T-helper 1 cell (primary cell): ENCODE measurements at places on chromosomes 3 and 15.

- DNase-seq: no peak
Measured at GRCh38 chr15:70142322-70143191, 44.8 kb upstream of the TLE3 start.

DNA sequence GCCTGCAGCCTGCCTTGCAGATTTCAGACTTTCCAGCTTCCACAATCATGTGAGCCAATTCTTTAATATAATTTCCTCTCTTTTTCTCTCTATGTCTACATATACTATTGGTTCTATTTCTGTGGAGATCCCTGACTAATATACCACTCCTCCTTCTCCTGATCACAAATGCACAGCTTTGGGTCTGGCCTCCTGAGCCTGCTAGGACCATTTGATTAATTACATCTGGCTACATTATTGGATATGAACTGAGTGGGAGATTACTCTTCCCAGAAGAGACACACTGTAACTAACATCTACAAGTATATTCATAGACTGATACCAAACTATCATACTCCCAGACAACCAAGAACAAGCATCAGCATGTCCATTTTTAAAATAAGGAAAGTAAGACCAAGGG lies 188.9 kb upstream of the LMCD1 start:
- no peak for DNase-seq

DNA sequence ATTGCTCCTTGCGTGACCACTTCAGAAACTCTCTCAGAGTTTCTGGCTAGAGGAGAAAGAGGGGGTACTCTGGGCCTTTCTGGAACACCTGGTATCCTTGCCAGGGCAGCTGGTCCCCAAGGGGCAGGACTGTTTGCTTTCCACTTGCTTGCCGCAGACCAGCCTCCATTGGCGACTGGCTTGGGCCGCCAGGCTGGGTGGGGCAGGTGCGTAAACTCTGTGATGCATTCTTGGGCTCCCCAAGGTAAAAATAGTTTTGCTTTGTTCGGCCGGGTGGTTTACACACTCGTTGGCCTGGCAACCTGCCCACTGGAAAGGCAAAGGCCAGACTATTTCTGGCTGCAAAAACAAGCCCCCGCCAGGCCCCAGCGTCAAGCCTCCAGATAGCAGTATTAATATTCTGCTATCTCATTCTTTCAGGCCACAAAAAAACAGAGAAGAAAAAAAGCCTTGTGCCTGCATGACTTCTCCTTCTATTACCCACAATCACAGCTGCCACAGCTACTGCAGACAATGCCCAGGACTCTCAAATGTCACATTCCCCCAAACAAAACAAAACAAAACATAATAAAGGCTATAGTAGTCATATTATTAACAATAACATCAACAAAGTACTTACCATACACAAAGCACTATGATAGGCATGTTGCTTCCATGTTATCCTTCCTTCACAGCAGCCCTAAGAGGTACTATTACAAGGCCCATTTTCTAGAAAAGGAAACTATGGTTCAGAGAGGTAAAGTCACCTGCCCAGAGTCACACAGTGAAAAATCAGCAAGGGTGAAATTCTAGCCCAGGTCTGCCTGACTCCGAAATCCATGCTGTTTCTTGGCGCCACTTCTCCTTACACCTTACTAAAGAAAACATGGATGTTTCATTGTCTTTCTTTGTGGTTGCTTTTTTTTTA lies 14.0 kb upstream of the SSUH2 start:
- DNase-seq: no peak

DNA sequence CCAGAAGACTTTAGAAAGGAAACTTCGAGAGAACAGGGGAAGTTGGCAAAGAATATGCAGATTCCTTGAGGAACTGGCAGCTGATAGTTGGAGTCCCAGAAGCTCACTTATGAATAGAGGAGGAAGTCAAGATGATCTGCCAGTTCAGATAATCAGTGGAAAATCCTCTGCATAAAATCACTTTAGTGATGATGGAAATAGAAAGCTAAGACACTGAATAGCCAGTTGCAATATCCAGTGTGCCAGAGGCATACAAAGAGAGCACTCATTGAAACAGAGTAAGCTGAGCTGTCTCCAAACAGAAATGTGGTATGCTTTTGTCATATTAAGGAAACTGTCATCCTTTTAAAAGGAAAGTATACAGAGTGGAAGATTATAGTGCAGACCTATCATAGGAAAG lies 1207.6 kb downstream of the OTOL1 start:
- DNase-seq: no peak

DNA sequence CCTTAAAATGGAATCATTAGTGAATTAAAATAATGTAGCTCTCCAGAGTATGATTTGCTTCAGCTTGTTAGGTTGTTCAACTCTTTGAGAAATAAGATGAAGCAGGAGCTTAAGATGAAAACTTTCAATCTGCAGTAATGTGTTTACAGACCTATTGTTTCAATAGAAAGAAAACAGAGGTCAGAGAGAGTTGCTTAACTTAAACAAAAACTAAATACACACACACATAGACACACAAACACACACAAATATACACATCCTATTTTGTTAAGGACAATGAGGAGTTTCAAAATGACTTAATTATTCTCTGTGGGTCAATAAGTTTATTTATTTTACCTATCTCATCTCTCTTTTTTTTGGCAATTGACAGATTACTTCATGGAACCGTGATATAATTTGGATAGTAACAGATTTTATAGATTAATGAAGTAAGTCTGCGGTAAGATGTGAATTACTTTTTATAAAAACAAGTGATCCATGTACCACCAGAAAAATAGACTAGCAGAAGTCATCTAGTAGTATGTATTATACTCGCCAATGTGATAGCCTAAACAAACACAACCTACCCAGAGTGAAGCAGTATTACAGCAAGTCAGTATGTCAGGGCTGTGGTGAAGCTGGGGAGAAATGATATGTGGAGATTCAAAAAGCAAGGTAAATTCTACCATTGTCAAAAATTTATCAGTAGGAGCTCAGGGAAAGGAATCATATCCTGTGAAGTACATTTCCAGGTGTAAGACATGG lies 76.7 kb upstream of the DCBLD2 start:
- DNase-seq: no peak

DNA sequence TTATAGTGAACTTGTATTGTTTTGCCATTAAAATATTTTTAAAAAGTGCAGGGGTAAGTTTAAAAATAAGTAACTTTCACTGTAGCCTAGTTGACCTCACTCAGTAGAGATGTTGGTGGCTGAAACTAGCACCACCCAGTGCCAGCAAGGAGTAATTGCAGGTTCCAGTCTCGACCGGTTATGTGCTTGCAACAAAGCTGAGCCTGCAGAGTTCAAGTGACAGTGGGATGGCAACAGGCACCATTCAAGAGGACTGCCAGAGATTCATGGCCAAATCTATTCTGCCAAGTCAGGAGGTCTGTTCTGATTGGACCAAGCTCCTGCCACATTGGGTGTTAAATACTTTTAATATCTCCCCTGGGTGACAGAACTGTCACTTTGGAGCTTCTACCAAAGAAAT lies 2.7 kb downstream of the ADAMTS7 start:
- DNase-seq: peak; percentile 41

GRCh38 chr3:177282119-177282655 lies 84.9 kb upstream of the TBL1XR1 start:
- DNase-seq: no peak

GRCh38 chr15:67305506-67305905 lies 50.9 kb downstream of the IQCH start:
- DNase-seq: no peak

DNA sequence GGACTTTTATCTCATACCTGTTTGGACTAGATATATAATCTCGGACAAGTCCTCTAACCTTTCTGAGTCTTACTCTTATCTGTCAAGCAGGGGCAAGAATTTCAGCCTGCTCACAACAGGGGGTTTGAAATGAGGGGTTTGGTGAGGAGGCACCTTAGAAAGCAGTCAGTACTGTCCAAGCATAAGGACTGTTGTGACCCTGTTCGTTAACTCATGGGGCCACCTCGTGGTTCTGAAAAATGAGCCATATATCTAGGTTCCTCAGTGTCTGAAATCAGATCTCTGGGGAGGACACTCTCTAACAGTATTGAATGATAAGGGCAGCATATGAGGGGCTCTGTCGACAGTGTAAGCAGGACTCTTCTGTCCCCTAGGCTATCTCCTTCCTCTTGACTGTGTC lies 7.2 kb upstream of the TIMP4 start:
- DNase-seq: no peak

GRCh38 chr15:101637516-101637915 lies 14.7 kb downstream of the TM2D3 start:
- DNase-seq: no peak

DNA sequence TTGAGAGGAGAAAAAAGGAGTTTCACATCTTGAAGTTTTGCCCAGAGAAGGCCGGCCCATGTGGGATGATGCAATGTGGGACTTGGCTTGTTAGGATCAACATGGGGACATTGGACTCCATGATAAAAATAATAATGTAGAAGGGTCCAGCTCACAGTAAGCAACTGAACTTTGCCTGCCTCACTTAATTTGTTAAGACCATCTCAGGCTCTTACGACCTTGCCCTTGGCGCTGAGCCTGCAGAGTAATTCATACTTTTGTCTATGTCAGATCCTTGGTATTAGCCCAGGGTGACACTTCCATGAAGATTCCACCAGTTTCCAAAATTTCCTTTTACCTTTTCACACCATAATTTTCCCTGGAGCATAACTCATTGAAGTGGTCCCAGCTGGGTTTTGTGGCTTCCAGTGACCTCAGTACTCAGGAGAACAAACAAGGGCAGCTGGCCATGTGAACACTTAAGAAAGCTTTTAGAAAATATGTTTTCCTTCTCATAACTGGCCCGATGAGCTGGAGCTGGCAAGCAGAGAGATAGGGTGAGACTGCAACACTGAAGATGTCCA lies 315.4 kb upstream of the RASGRP1 start:
- no peak for DNase-seq

DNA sequence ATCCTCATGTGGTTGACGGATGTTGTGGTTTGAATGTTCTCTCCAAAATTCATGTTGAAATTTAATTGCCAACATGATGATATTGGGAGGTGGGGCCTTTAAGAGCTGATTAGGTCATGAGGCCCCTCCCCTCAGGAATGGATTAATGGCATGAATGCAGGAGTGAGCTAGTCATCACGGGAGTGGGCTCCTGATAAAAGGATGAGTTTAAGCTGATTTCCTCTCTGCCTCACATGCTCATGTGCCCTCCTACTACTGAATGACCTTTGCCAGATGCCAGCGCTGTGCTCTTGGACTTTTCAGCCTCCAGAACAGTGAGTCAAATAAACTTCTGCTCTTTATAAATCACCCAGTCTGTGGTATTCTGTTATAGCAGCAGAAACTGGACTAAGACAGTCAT lies 111.2 kb downstream of the MYO5A start:
- DNase-seq: no peak

GRCh38 chr3:17089314-17089700 lies 204.6 kb downstream of the PLCL2 start:
- DNase-seq: no peak

GRCh38 chr3:176430244-176431037 lies 766.8 kb downstream of the TBL1XR1 start:
- DNase-seq: no peak

DNA sequence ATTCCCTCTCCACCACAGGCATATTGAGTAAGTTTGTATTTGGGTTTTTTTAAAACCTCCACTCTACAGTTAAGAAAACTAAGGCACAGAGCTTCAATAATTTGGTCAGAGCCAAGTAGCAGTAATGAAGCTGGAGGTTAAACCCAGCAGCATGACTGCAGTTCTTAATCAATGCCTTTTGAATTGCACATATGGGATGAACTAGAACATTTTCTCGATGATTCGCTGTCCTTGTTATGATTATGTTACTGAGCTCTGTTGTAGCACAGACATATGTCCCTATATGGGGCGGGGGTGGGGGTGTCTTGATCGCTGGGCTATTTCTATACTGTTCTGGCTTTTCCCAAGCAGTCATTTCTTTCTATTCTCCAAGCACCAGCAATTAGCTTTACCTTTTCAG lies 1.6 kb upstream of the CCR5 start:
- no peak for DNase-seq

DNA sequence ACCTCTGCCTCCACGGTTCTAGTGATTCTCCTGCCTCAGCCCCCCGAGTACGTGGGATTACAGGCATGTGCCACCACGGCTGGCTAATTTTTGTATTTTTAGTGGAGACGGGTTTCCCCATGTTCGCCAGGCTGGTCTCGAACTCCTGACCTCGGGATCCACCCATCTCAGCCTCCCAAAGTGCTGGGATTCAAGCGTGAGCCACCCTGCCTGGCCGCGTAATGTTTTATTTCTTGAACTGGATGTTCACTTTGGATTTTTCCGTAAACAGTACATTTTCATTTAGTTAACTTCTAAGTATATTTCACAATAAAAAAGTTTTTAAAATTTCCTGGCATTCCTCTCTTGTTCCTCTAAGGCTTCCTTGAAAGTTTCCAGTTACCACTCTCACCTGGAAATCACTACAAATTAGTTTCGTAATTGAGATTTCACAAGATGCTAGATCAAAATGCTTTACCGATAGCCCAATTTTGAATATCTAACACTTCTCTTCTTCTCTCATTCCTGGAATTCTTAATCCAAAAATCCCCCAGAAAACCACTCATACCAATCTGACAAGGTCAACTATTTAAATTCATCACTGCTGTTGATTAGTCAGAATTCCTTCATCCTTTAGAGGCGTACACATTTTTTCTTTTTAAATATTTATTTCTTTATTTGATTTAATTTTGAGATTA lies 44.7 kb upstream of the INO80 start:
- no peak for DNase-seq

GRCh38 chr3:100665230-100665629 lies 44.1 kb upstream of the TFG start:
- no peak for DNase-seq

- DNase-seq: no peak
Measured at GRCh38 chr3:190306513-190307163, 15.6 kb downstream of the CLDN1 start.

GRCh38 chr3:124258057-124258500 lies 266.2 kb upstream of the ROPN1 start:
- DNase-seq: no peak

DNA sequence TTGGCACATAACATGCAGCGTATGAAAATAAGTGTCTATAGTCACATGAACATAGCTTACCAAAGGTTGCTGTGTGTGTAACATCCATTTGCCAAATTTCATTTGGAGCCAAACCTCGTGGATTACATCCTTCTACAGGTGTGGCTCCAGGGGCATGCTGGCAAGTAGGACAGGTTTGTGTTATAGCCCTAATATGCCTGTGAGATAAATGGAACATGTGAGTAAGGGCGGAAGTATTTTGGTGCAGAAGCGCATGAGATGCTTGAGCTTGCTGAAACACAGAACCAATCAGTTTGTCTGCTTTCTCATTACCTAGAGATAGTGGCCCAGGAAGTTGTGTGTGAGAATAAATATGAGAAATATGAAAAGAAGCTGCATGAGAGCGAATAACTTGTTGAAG lies 21.8 kb upstream of the XCR1 start:
- no peak for DNase-seq

DNA sequence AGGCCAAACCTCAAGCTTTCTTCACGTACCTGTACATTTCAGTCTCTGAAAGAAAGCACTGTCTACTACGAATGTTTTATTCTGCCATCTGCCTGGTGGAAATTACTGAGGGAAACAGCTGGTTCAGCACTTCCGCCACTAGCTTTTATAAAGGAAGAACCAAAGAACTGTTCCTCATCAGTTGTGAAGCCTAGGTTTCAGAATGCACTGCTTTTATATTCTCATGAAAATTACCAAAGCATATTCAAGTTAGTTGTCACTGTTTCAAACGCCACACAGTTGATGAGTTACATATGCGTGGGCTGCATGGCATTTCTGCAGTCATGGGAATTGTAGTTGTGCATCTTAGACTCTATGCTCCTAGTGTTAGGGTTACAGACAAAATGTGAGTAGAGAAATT lies 21.5 kb upstream of the ZBTB38 start:
- no peak for DNase-seq

- DNase-seq: no peak
Measured at GRCh38 chr15:89087161-89087829, 961 bp upstream of the ABHD2 start.
